T-helper 1 cell (primary cell): ENCODE measurements at places on chromosomes 2 and 18.

GRCh38 chr2:169362118-169362893 lies at the start of gene LRP2:
Gene LRP2, minus strand, starts transcription at chr2:169362534. Its CDS starts 135 bp downstream, at chr2:169362399.
- DNase-seq: no peak

DNA sequence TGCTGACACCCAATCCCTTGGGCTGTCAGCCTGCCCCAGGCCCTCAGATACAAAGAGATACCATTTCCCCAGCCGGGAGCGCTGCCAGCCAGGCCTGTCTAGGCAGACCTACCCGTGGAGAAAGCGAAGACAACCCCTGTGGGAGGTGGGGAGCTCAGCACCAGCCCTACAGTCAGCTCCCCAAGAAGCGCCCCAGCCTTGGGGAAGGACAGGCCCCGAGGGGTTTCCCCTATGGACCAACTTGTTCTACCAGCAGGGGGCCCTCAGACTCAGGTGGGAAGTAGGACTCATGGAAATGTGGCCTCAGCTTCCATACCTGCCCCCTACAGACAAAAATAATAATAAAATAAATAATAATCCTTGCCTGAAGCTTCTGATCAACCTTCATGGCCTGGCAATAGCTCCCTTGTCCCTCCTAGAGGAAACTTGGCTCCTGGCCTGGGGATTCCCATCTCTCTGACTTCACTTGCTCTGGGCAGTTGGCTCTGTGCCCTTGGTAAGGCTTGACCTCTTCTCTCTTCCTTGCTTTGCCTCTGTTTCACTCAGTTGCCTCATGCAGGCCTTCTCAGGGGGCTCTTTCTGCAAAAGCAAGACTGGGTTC lies 7.0 kb downstream of the SLC35F6 start:
- no peak for DNase-seq

DNA sequence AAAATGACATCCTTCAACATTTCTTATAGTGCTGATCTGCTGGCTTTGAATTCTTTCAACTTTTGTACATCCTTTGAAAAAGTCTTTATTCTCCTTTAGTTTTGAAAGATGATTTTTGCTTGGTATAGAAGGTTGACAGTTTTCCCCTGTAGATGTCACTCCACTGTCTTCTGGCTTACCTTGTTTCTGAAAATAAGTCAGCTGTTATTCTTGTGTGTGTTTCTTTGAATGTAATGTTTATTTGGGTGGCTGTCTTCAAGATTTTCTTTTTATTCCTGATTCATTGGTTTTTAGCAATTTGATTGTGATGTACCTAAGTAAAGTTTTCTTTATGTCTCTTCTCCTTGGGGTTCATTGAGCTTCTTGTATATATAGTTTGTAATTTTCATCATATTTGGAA lies 47.6 kb downstream of the ACTR3 start:
- no peak for DNase-seq

DNA sequence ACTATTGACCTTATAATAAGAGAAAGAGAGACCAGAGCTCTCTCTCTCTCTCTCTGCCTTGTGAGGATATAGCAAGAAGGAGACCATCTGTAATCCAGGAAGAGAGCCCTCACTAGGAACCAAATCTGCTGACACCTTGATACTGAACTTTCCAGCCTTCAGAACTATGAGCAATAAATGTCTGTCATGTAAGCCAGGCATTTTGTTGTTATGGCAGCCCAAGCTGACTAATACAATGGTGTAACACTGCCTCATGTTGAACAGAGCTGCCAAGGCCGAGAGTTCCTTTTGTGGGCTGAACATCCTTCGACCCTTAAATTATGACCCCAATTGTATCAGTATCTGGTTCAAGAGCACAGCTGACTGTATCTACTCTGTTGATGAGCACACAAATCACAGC lies 108.0 kb downstream of the LRRC30 start:
- DNase-seq: no peak

DNA sequence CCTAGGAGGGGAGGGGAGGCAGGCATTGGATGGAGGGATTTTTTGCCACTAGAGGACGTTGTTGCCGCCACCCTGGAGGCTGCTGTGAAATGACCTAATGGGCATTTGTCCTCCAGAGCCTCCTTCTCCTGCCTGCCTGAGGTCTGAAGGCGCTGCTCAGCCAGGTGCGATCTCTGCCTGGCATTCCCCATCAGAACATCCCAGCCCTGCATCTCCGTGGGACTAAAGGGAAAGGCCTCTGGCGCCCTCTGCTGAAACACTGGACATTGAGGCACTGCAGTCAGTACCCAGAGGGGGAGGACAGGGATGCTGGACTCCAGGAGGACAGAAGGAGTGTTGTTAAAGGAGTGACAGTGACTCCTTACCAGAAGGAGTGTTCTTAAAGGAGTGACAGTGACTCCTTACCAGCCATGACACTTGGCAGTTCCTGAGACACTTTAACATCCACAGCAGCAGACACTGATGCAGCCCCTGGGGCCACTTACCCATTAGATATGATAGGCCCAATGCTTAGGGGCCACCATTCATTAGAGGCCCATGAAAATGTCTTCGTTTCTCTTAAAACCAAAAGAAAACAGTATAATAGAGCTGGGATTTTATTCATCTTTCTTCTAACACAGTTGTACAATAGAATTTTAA lies 17.0 kb downstream of the THNSL2 start:
- DNase-seq: no peak

- no peak for DNase-seq
Observed at GRCh38 chr2:46246790-46247189, 50.4 kb upstream of the EPAS1 start.

- DNase-seq: peak; percentile 13
Observed at GRCh38 chr2:12709207-12709522, 7.6 kb upstream of the TRIB2 start.

DNA sequence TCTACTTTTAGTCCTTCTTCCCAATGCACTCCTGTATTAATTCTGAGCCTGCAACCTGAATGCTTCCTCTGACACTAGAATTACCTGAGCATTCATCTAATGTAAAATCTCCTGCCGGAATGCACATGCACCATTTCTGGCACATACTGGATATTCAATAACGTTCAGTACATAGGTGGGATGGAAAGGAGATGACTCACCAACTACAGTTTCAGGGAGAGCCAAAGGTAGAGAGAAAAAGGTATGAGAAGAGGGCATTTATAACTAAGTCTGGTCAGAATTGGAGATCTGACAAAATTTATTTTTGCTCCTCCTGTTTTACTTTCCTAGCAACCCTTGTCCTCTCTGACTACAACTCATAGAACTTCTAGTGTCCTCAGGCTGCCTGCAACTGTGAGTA lies 1954.1 kb upstream of the CELF4 start:
- DNase-seq: no peak

DNA sequence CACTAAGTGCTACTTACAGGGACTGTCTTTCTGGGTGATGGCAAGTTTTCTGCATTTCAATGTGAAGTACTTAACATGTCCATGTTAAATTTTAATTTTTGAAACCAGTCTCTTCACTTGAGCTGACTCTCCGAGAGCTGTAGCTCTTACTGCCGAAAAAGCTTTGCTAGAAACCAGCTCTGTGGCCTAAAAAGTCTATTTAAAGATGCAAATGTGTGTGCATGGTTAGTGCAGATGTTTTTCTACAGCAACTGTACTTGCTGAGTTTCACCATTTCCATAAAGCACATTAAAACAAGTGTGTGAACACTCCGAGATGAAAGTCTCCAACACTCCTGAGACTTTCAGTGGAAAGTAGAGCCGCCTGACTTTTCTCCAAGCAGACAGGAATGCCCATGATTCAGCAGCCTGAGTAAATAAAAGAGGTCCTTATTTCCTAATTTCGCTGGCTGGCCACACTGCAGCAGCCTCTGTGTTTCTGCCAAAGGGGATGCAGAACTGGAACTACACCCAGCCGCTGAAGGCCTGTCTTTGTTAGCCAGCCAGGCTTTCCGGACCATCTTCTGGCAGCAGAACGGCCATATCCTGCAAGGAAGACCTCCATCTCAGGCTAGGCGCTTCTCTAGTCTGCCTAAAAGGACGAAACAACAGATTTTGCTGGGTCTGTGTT lies 121.2 kb downstream of the ZNF521 start:
- DNase-seq: no peak

- no peak for DNase-seq
Observed at GRCh38 chr2:159706385-159706980, 5.8 kb upstream of the MARCHF7 start.

- DNase-seq: no peak
Observed at GRCh38 chr18:31977270-31977872, 34.4 kb upstream of the TRAPPC8 start.

- DNase-seq: no peak
Observed at GRCh38 chr2:23009545-23010149, 375.3 kb upstream of the KLHL29 start.

DNA sequence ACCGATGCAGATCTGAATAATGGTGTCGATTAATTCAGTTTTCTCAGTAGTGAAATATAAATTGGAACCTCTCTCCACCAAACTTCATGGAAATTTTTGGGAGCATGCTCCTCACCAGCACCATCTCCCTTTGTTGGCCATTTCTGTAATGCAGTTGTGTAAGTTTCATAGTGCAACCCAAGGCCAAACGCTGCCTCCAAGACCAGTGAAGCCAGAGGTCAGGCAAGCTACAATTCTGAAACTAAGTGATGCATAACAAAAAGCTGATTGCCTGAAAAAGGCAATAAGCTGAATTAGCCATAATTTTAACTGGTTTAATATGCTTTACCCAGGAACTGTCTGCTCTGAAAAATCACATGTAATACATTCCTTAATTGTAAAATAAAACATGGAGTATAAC lies 138.3 kb upstream of the TACR1 start:
- no peak for DNase-seq

DNA sequence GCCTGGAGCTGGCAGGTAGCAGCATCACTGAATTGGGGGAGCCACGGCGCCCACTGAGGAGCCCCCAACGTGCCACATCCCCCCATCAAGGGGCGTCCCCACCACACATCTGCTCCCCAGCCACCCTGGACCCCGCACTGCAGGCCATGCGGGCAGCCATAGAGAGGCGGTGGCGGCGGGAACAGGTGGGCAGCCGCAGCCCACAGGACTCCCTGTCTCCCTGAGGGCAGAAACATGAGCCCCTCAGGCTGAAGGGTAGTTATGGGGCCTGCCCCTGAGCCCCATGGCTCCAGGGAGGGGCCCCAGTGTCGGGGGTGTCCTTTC lies 26.6 kb downstream of the CROCC2 start:
- no peak for DNase-seq

- DNase-seq: no peak
Observed at GRCh38 chr2:12682017-12682416, 34.7 kb upstream of the TRIB2 start.

DNA sequence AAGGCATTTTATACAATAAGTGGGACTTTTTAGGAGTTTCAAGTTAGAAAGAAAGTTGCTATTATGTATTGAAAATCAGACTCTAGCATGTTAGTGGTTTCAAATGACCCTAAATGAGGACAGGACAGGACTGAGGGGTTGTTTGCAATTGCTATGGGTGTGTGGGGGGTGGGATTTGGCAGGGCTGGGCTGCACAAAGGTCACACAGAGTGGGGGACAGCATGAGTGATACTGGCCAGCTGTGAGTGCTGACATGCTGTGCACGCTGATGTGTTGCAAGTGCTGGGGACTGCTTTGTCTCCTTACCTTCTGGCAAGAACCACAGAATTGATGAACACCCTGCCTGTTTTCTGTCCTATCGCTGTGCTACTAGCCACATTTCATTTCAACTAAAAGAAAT lies 29.8 kb downstream of the RNMT start:
- no peak for DNase-seq

GRCh38 chr2:110946902-110947301 lies 173.8 kb upstream of the BCL2L11 start:
- no peak for DNase-seq

DNA sequence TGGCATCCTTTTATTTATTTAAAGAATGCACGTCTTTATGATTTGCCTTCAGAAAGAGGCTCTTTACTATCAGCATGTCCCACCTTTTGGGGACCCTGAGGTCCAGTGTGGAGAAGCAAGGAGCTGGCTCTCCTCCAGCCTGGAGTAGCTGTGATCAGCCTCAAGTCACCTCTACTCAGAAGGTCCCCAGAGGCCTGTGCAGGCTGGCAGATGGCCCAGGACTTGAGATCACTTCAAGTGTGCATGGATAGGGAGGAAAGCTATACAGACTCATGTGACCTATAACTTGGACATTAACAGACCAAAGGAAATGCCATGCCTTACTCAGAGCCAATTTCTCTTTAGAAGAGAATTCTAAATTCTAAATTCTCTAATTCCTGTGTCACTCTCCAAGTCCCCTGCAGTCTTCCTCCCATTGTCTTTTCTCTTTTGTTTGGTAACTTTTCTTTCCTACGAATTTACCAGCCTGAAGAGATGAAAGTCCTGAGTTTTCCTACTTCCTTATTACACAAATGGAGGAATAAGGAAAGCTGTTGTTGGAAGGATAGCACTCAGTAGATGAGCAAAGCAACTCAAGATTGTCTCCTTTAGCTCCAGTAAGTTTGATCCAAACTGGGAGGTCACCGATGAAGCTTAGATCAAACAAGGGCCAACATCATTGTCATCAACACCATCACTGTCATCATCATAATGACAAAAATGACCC lies 163.9 kb downstream of the GFPT1 start:
- DNase-seq: no peak

DNA sequence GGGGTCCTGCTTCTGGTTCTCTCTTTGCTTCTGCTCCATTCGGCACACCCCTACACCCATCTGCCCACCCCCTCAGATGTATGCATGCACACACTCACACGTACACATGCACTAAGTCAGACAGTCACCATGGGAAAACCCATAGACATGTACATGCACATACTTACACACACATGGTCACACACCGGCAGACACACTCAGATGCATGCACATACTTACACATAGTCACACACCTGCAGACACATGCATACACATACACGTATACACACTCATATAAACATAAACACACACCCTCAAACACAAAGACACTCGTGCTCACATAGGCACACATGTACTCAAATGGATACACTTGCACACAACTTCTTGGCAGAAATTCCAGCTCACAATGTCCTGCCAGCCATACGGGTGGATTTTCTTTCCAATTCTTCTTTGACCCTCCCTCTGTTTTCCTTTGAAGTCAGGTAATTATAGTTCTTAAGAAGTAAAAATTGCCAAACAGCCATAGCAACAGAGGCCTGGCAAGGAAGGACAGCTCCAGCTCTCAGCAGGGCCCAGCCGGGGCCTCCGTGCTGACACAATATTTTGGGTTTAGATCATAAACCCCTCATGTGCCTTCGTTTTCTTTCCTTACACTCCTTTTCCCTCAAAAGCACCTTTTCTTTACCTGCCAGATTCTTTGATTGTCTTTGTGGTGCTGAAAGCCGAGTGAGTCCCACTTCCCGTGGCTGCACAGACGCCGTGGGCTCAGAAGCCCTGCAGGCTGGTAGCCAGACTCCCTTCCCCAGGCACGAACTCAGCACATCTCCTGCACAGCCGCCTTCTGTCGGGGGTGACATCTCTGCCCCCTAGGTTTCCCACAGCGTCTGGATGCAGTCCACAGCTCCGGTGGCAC lies 195.7 kb downstream of the ARL4C start:
- no peak for DNase-seq

- no peak for DNase-seq
Observed at GRCh38 chr2:101466426-101466825, 8.5 kb downstream of the RFX8 start.

DNA sequence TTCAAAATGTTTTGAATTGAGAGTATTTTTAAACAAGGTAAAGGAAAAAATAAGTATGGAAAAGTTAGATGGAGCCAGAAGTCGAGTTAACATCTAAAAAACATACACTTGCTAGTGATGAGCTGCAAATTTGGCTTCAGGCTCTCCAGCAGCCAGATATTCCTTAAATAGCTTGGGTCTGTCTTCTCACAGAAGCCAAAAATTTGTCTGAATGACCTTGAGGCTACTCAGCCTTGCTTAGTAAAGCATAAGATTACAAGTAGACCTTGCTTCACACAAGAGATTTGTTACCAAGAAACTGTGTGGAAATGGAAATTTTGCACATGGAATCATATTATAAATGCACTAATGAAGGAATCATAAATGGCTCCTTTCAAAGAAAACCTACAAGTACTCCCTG lies 40.8 kb upstream of the GRB14 start:
- DNase-seq: no peak
